MM.1S (cell line): ENCODE measurements at places on chromosomes 2 and 18.
A peak's percentile ranks its signal among the peaks of the same experiment; 100 is the strongest.

DNA sequence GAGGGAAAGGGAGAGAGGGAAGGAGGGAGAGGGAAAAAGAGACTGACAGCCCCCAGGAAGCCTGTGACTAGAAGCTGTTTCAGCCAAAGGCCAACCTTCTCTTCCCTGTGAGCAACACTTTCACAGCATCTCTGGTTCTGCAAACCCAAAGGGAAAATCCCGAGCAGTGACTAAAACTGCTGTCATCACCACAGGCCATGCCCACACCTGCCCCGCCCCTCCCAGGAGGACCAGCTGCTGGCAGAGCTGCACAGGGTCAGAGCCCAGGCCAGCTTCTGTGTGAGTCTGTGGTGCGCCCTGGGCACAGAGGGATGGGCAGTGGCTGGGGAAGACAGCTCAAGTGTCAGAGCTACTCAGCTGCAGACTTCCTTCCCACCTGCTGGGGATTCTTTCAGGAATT, 64.9 kb upstream of the OTOS start:
- DNase-seq = no peak

GRCh38 chr18:62897153-62897552, 181.8 kb downstream of the PHLPP1 start:
- no peak for DNase-seq

DNA sequence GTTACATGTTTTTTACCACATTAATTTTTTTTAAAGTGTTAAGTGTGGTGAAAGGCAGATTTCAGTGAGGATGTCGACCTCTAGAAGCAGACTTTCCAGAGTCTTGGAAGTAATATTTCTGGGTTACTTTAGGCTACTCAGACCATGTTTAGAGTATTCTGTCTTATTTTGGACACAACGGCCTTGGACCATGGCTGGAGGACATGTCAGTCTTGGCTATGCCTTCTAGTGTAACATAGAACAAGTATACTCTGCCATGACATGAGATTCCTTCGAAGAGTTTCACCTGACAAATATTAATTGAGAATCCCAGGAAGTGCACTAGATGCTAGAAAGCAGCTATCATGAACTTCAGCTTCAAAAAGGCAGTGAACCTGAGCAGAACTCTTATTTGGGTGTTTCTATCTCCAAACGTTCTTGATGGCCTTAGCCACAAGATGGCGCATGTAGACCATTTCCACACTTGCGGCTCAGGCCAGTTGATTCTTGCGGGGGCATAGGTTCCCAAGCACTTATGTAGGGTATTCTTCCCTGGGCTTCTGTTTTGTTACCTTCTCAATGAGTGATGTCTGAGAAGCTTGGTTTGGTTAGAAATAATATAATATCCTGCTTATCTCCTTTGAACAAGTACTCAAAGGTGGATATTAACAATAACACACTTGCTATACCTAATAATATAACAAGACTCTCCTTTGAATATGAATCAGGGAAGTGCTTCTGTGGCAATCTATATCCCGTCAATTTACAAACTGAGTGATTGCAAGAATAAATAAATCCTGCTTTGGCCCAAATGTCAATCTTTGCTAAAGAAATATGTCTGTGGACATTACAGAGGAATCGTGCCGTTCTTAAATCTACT, 62.0 kb downstream of the CACNB4 start:
- DNase-seq = peak; percentile 64

- DNase-seq = no peak
Observed at GRCh38 chr2:191428141-191428540, 182.9 kb downstream of the MYO1B start.

- no peak for DNase-seq
Observed at GRCh38 chr18:65661391-65661790, 89.4 kb upstream of the CDH7 start.

DNA sequence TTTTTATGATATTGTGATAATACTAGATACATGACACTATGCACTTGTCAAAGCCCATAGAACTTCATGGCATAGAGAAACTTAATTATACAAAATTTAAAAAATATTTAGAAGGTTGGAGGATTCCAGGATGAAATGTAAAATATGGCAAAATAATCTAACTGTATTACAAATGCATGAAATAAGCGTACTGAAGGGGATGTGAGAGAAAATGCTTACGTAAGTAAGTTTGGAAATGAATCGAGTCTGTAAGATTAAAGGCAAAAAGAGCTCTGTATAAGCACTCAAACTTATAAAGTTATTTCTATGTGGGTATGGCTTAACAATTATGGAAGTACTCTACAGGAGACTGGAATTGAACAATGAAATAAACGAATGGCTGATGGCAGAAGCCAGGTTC, 13.4 kb upstream of the CDC42EP3 start:
- DNase-seq = no peak

DNA sequence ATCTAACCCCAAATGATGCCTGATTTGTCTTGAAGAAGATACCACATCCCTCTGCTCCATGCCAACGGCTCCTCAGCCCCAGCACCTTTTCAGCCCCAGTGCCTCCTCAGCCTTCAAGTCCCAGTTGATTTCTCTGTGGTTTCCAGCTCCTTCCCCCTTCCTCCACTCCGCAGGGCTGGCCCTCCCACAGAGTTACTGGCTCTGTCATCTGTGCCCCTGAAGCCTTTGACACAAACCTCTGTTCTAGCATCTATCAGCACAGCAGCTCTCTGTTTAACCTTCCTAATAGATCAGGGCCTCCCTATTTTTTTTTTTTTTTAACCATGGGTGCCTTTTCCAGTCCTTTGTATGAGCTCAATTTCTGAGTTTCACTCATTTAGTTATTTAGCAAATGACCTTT, 201.3 kb upstream of the CXCR4 start:
- no peak for DNase-seq

GRCh38 chr2:194464964-194465638, 1191.9 kb upstream of the SLC39A10 start:
- no peak for DNase-seq
